T-cell (primary cell): ENCODE measurements at places on chromosomes 4 and X.
A peak's percentile ranks its signal among the peaks of the same experiment; 100 is the strongest.

- DNase-seq, result no peak
These were observed 811 bp downstream of the FLNA start for GRCh38 chrX:154373340-154374306.

- no peak for DNase-seq
These were observed 486.2 kb downstream of the RPA4 start for GRCh38 chrX:97369947-97370346.

GRCh38 chr4:5918331-5918985 lies 25.6 kb upstream of the CRMP1 start:
- DNase-seq, result no peak

DNA sequence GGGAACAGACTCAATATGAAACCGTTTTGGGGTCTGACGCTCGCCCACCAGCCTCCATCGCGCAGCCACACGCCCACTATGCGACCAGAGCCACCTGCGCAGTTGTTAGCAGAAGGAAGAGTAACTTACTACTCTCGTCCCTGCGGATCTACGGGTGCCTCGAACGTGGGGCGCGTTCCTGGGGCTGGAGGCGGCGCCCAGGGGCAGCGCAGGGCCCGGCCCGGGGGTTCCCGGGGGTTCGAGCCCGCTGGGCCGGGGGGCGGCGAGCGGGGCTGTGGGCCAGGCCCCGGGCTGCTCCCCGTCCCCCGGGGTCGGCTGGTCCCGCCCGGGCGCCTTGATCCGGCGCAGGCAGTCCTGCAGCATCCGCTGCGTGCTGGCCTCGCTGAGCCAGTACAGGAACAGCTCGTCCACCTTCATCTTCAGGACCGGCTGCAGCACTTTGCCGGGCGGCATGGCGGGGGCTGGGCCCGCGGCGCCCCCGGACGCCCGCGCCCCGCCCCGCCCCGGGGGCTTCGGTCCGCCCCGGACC lies 404 bp downstream of the PPP2R3B start:
- no peak for DNase-seq

DNA sequence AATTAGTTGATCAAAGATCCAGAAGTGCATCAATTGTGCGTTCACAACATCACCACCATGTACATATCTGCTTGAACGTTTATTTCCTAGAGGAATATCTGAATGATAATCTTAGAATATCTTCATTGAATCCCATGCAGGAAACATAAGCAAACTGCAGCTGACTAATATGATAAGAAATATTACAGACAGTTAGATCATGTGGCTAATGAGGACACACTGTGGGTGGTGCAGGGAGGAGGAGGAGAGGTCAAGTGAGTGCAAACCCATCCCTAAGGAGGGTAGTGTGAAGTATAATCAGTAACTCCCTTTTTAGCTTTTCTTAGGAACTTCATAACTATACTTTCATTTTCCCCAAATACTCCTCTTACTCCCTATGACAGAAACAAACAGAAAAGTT lies 58.3 kb upstream of the HPGD start:
- DNase-seq, result no peak

GRCh38 chr4:16160457-16160856 lies 65.8 kb downstream of the TAPT1 start:
- DNase-seq, result no peak

GRCh38 chrX:13180807-13181206 lies 136.4 kb upstream of the FAM9C start:
- no peak for DNase-seq

DNA sequence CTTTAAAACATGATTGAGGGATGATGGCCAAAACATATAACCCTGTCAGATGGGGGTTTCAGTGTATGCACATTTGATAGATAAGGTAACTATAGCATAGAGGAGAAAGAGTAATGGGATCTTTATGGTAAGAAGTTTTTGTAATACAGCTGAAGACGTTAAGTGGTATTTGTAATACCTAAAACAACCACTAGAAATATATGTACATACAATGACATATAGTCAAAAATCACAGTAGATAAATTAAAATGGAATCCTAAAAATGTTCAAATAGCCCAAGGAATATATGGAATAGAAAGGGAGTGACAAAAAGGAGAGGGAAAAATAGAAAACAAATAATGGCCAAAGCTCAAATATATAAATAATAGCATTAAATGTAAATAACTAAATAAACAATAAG lies 371.3 kb upstream of the FSTL5 start:
- no peak for DNase-seq

DNA sequence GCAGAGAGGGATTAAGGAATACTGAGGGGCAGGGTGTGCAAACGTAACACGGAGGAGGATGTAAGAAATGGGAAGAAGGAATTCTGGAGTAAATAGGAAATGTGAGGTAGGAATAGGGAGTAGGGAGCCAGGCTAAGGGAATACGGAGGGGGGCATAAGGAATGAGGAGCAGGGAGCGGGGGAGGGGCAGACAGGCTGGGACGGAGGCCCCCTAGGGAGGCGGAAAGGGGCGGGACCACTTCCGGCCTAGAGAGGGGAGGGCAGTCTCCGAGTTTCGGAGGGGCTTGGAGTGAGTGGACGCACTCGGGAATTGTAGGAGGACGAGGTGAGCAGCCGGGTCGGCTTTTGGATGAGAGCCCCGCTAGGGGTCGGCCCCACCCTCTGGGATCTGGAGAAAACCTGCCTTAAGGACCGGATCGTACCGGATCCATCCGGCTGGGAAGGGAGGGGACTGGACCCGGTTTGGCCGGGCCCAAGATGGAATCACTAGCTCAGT lies 612 bp downstream of the MAGED2 start:
- peak; percentile 6 for DNase-seq

GRCh38 chr4:85842540-85842939 lies 367.6 kb downstream of the ARHGAP24 start:
- DNase-seq, result no peak

GRCh38 chr4:149187726-149188125 lies 627.9 kb downstream of the IQCM start:
- DNase-seq, result no peak

DNA sequence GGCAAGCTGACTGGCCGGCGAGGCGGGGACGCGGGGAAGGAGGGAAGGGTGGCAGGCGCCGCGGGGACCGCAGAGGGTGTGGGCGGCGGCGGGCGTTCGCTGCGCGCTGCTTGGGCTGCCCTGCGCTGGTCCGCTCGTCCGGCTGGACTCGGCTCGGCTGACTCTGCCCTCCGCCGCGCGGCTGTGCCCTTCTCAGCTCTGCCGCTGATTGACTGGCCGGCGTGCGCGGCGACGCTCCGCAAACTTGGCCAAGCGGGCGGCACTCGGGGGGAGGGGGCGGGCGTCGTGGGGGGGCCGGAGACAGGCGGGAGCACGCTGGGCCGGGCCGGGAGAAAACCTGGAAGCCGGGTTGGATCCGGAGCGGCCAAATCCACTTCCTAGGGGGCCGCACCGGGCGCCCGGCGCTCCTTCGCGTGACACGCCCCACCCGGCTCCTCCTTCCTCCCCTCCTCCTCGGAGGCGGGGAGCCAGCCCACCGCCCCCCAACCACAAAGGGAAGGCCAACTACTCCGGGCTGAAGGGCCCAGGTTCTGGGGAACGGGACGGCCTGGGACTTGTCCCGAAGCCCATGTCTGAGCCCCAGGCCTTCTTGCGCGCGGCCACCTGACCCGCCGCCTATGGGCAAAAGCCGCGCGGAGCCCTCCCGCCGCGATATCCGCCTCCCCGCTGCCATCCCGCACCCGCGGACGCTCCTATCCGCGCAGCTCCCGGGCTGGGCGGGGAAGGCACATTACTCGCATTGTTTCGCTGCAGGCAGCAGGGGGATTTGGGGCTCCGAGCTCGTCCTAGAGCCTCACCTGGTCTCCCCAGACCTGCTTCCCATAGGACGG lies at the start of gene GPC4:
TSS of gene GPC4 (minus strand) at position 214 of the 830 bp plus-strand sequence. CDS start 524 bp downstream, outside the sequence.
- no peak for DNase-seq

DNA sequence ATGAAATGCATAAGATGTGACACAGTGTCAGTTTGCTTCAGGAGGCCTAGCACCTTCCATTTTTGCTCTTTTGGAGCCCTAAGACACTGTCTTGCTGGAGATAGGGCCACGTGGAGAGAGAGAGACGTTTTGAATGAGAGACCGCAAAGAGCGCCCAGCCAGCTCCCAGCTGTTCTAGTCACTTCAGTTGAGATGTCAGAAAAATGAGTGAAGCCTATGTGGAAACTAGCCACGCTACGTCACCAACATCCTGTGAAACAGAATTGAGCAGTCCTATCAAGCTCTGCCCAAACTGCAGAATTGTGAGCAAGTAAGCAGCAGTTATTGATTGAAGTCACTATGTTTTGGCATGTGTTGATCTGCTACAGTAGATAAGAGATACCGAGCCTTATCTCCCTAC lies 13.1 kb downstream of the GPR82 start:
- DNase-seq, result peak; percentile 15

DNA sequence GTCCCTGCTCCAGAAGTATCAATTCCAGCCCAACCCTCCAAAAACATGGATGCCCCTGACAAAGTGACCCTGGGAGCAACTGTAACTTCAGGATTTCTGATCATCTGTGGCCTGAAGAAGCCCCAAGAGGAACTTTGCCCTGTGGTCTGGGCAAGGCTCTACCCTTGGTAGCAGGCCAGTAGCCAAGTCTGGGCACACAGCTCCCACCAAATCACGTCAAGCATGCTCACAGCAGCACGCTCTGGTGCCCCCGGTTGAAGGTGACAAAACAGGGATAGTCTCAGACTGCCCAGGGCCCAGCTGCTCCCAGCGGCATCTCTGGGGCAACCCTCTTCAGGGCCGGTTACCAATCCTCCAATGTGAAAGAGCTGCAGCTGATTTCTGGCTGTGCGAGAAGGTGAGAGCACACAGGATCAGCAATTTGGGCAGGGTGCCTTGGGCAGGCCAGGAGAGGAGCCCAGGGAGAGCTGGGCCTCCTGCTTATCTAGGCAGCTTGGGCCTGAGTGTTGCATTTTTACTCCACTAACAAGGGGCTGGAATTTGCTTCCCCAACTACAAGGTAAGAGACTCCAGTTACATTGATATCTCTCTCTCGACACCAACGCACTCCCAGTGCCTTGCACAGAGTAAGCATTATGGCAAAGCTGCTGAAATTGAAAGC lies 418.1 kb downstream of the BCOR start:
- DNase-seq, result no peak

GRCh38 chr4:177016541-177017141 lies 223.9 kb upstream of the VEGFC start:
- DNase-seq, result no peak

- no peak for DNase-seq
These were observed 88.0 kb upstream of the RAPGEF2 start for GRCh38 chr4:159014859-159015258.

DNA sequence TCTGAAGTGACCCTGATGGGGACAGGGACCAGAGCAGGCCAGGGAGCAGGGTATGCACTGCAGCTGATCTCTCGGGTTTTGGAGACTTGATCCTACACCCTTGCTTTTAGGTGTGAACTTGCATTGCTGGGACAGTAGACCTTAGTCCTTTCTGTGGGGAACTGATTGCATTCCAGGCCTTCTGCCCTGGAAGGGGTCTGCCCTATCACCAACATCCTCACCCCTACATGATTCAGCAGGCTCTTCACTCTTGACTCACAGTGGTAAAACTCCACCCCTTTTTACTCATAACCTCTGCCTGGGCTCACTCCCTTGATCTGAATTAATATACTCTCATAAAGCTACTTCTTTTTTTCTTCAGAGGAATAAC lies 6.6 kb upstream of the DDX60L start:
- no peak for DNase-seq

- DNase-seq, result no peak
These were observed 403 bp downstream of the SGCB start for GRCh38 chr4:52037689-52038102.

DNA sequence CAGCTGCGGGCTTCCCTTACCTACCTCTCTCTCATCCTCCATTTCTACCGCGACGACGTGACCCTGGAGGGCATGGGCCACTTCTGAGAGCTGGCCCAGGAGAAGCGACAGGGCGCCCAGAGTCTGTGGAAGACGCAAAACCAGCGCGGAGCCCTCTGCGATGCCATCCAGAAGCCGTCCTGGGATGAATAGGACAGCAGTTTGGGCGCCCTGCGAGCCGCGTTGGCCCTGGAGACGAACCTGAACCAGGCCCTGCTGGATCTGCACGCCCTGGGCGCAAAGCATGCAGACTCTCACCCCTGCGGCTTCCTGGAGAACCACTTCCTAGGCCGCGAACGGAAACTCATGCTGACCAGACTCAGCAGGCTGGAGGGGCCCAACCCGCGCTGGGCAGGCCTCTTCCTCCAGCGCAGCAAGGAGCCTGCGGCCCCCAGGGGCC lies 52.7 kb upstream of the TMPRSS11F start:
- no peak for DNase-seq

DNA sequence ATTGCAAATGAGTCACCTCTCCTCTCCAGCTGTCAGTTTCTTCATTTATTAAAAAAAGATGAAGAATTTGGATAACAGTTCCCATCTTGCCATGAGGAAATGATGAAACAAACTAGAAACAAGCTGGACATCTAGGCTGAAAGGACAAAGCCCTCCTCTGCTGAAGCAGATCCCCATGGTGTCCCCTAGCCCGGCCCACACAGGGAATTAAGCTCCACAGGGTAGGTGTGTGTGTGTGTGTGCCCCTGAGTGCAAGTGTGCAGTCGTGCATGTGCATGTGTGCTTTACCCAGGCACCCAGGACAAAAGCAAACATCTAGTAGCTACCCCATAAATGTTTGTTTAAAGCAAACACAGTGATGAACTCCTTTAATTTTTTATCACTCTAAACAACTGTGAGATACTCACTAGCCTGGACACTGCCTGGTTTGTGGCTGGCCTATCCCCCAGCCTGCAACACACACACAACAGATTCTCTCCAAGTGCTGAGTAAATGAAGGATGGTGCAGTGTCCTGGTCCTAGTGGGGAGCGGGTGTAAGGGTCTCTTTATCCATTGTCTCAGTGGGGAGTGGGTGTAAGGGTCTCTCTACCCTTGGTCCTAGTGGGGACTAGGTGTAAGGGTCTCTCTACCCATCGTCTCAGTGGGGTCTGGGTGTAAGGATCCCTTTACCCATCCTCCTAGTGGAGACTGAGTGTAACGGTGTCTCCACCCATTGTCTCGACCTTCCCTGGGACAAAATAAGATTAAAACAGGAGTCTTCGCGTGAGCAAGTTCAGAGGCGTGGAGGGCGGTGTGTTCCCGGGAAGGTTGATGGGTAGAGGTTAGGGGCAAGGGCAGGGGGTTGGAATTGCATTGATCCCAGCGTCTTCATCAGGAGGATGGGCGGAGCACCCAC lies 688 bp upstream of the EVC start:
- DNase-seq, result no peak

DNA sequence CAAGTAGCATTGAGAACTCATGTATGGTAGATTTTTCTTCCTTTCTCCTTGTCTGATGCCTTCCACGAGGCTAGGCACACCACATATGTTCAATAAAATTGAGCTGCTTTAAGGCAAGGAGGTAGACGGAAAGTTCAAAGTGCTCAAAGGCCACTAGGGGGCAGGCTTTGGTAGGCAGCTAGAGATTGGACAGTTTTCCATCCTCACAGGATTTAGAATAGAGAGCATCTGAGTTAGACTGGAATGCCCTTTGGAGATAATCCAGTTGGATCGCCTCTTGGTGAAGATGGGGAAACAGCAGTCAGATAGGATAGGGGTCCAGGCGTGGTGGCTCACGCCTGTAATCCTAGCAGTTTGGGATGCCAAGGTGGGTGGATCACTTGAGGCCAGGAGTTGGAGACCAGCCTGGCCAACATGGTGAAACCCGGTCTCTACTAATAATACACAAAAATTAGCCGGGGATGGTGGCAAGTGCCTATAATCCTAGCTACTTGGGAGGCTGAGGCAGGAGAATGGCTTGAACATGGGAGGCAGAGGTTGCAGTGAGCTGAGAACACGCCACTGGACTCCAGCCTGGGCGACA lies 30.4 kb downstream of the ELF4 start:
- DNase-seq, result peak; percentile 33
